GM12878 (cell line): ENCODE measurements at places on chromosomes 2 and 18.

GRCh38 chr2:163347982-163348856 is 387.6 kb downstream of the FIGN start:
- DNase-seq, result no peak

DNA sequence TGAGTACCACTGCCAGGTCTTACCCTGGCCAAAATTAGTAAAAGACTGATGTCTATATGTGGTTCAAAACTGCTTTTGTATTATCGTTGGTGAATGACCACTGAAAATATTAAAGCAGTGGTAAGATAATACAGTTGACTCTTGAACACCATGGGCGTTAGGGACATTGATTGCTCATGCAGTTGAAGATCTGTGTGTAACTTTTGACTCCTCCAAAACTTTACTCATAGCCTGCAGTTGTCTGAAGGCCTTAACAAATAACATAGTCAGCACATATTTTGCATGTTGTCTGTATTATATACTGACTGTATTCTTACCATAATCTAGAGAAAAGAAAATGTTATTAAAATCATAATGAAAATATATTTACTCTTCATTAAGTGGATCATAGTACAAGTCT is 5.8 kb upstream of the ANKRD12 start:
- no peak for DNase-seq

DNA sequence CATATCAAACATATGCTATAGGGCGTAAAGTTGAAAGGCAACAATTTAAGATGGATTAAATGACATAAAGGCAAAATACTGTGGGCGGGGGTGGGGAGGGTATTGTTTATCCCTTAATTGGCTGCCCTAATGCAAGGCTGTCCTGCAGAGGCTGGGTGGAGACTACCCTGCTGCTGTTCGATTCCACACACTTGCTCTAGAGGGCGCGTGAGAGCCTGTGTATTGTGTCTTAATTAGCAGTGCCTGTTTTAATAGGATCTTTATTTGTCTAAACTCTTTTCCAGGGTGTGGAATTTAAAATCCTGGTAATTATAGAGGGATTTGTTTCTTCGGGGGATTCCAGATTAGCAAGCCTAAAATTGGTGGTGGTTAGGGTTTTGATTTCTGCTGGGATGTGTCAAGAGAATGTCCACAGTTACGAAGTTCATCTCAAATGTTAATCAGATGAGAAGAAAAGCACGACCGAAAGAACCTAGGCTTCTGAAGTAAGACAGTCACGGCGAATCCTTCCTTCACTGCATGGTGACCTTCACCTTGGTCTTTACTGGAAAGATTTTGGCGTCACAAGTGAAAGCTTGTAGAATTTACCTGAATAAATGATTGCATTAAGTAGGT is 103.5 kb upstream of the MAP3K20 start:
- no peak for DNase-seq

GRCh38 chr18:28287146-28287545 is 110.2 kb upstream of the CDH2 start:
- no peak for DNase-seq

GRCh38 chr2:30683236-30683956 is 123.8 kb downstream of the CAPN13 start:
- no peak for DNase-seq
